ENCODE measurements at places on chromosomes 11 and 22.

GRCh38 chr11:36091256-36091811 lies 147.5 kb downstream of the LDLRAD3 start:
- DNase-seq = peak; percentile 92

DNA sequence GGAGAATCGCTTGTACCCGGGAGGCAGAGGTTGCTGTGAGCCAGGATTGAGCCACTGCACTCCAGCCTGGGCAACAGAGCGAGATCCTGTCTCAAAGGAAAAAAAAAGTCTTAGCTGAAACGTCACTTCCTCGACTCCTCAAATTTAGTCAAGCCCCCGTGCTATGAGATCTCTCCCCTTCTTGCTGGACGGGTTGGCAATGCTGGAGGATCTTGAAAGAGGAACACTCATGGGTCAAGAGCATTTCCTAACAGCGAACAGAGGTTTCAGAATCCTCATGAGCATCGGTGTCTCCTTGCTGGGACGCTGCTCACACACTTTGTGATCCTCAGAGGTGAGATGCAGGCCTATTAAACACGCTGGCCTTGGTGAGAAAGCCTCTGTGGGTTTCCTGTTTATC lies 35.9 kb downstream of the APOL3 start:
- DNase-seq = no peak

DNA sequence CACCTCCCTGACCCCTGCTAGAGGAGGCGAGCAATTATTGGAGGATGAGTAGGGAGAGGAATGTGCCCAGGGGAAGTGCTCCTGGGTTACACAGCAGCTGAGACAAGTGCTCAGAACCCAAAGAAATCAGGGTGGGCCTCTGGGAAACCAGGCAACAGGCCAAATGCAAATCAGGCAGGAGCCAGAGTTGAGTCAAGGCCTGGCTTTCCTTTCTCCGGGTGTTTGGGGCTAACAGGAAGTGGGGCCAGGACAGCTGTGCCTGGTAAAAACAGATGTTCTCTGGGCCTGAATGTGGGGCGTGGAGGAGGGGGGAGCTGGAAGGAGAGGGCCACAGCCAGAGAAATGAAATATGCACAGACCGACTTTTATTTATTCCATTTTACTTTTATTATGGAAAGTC lies 22.0 kb downstream of the MFNG start:
- peak; percentile 76 for DNase-seq

GRCh38 chr11:119338318-119338890 lies 2.3 kb downstream of the C1QTNF5 start:
- DNase-seq = peak; percentile 74

- no peak for DNase-seq
Observed at GRCh38 chr22:48459859-48460823, 1367.5 kb downstream of the BRD1 start.

GRCh38 chr11:130202009-130202817 lies 42.6 kb downstream of the ST14 start:
- DNase-seq = no peak

DNA sequence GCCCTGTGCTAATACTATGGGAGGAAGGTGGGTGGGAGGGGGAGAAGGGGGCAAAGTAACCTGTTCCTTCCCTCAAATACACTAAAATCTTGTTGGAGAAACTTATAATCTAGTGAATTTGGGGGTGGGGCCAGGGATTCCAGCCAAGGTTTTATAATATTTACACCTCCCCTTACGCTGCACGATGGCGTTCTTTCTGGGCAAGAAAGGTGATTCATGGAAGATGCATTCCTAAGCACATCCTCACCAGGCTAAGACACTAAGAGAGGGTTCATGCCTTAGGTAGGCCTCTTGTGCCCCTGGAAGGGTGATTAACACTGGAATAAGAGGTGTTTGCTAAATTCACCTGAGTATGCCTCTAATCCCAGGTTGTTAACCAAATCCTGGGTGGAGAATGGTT lies 82.6 kb downstream of the BARX2 start:
- DNase-seq = no peak

DNA sequence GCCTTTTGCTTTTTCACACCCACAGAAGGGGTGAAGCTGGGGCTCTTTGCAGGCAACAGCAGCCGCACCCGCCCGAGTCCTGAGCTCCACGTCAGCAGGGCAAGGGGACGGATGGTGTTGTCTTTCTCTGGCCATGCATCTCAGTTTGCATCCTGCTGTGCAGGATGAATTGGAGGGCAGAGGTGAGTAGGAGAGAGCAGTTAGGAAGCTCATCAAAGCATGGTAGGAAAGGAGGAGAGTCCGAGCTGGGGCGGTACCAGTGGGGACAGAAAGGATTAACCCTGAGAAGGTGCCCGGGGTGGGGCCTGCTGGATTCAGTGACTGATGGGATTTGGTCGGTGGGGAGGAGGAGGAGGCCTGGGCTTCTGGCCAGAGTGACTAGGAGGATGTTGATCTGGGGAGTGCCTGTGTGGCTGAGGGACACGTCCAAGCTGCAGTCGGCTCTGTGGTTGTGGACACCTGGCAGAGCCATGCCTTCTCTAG lies 14.6 kb downstream of the FAM83F start:
- no peak for DNase-seq

DNA sequence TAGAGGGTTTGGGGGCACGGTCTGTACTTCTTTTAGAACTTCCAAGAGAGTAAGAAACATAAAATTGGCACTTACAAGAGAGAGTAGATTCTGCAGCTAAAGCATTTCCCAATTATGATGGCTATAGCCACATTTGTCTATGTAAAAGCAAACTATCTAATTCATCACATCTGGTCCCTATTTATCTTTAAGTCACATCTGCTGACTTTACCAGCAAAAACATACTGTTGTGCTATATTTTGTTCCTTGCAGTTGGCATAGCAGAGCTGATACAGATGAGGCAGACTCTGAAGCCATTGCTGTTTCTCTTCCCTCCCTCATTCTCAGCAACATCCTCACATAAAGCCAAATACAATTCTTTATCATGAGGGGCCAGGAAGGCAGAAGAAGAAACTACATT lies 1533.5 kb upstream of the RAG2 start:
- DNase-seq = no peak

- DNase-seq = peak; percentile 80
Observed at GRCh38 chr22:42324990-42325710, 54.7 kb upstream of the TCF20 start.

- no peak for DNase-seq
Observed at GRCh38 chr11:65967329-65967934, 5.9 kb downstream of the SART1 start.

GRCh38 chr11:71086687-71087258 lies 165.6 kb downstream of the SHANK2 start:
- no peak for DNase-seq

All from Kasumi-1 (cell line).